Brain microvascular endothelial cell (primary cell): ENCODE measurements at places on chromosomes 3 and 15.

- DNase-seq: no peak
Measured at GRCh38 chr15:83653639-83654378, at the start of gene ADAMTSL3. Gene ADAMTSL3 (plus strand): TSS chr15:83654123. CDS start chr15:83655762, 1,639 bp downstream.

GRCh38 chr3:17546500-17547255, 195.8 kb downstream of the TBC1D5 start:
- DNase-seq: no peak

DNA sequence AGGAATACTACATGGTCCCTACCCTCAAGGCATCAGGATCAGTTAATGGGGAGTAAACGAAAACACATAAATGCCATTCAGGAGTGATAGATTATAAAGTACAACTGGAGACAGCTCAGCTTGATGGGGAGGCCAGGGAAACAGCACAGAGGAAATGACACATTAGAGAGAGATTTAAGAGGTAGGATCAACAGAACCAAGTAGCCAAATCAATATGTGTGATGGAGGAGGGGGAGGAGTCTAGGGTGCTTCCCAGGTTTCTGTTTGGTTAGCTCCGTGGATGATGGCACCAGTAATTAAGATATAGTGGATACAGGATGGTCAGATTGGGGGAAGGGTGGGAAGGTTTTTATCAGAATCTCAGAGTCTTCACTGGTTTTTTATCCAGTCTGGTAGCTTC, 229.5 kb upstream of the ROPN1 start:
- DNase-seq: peak; percentile 4

GRCh38 chr3:133474817-133475216, 75.0 kb downstream of the BFSP2 start:
- no peak for DNase-seq

DNA sequence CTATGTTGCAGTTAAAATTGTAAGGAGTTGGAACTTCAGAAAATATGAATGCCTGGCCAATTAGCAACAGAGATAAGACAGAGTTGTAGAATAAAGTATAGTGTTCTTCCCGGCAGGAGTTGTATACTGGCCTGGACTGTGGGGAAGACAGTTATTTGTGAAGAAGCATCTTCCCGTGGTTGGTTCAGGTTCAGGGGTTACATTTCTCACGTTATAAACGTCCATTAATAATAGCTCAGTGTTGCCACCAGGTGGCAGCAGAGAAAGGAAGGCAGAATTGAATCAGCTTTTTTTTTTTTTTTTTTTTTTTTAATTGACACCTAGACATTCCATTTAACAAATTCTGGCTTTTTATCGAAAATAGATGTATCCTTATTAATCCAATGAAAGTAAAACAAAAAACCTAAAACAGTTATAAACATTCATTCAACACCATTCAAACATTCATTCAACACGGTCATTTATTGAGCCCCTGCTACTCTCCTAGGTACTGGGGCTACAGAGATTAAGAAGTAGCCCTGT, 66.4 kb upstream of the NR2E3 start:
- peak; percentile 43 for DNase-seq

DNA sequence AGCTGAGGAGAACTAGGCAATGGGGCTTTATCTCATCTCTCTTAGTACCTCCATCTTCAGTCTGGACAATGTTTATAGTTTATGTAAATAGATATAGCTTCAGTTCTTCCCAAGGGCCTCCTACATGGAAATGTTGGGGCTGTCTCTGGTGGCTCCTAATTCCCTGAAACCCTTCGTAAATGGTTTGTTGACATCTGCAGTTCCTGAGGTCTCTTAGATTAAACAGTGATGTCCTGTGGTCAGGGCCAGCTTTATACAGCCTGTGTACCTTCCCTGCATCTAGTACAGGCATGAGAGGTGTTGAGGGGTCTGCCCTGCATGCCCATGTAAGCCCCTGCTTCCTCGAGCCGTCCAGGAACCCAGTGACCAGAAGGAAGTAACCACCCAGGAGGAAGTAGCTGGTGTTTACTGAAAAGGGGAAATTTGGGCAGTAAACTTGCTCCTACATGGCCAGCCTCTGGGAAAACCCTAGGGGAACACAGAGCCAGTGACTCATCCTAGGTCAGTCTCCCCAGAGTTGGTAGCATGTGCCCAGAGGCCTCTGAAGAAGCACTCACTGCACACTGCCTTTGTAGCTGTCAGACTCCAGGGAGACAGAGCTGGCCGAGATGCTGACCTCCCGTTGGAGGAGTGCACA, 4.7 kb upstream of the TBC1D2B start:
- no peak for DNase-seq

DNA sequence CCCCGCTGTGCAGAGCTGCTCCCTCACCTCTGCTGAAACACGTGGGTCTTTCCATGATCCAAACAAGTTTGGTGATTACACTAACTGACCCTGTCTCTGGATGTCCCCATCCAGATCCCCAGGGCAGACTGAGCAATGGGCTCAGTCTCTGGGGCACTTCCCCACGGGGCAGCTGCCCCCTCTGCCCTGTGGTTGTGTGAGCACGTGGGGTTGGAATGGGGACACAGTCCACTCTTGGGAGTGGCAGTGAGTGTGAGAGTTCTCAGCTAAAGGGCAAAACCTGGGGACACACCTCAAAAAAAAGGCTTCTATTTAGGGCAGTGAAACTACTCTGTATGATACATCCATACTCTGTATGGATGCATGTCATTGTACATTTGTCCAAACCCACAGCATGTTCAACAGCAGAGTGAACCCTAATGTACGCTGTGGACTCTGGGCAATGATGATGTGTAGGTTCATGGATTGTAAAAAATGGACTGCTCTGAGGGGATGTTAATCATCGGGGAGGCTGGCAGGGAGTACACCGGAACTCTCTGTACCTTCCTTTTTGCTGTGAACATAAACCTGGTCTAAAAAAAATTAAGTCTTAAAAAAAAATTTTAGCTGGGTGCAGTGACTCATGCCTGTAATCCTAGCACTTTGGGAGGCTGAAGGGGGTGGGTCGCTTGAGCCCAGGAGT, 49.9 kb upstream of the BLM start:
- DNase-seq: no peak

DNA sequence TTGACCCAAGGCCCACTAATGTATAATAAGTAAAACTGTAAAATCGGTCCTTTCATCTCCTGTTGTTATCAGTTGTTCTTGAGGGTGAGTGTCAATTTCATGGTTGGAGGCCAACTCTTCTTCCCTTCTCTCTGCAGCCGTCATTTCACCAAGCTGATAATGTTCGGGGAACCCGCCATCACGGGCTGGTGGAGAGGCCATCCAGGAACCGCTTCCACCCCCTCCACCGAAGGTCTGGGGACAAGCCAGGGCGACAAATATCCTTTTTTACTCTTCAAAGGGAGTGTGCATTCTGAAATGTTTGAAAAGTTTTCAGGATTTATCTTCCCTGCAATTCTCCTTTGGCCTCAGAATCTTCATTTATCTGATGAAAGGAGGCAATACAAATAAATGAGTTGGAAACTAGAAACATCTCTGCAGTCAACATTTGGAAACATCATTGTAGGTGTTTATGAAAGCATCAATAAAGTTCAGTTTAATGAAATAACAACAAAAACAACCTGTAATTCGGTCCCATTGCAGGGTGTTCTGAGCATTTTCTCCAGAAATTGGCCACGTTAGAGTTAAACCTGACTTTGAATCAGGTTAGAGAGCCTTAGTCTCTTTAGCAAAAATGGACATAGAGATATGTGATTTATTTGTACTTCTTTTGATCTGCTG, 63.9 kb downstream of the CRTC3 start:
- DNase-seq: no peak

- no peak for DNase-seq
Measured at GRCh38 chr3:177300842-177301241, 103.6 kb upstream of the TBL1XR1 start.

DNA sequence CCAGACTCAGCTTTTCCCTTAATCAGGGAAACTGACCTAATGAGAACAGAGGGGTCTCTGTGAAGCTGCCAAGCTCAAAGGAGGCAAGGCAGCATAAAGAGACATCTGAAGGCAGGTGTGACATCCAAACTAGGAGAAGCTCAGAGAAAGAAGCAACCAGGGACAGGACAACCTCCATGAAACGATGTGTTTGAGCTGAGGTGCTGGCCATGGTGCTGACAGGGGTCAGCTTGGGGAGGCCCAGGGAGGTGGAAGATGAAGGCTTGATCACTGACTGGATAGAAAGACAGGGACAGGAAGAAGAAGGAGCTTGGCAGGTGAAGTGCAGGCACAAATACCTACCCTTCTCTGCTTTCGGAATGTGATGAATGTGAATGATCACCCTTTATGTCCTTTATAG, 179.5 kb upstream of the NSMCE3 start:
- peak; percentile 9 for DNase-seq

GRCh38 chr3:123202451-123202850, 708 bp downstream of the SEC22A start:
- DNase-seq: peak; percentile 10

DNA sequence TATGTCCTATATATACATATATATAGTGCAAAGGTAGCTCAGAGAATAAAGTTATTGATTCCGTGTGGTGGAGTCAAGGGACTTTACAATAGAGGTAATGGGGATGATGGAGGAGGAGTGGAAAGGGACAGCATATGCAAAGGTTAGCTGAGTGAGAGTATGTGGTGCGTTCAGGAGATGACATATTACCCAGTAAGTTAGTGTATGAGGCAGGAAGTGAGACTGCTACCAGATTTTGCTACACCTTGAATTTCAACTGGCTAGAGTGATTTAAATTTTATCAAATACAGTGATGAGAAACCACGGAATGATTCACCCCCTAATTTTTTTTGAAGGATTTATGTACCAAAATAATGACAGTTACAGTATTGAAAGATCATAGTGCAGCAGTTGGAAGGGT, 2.8 kb downstream of the ACTL6A start:
- DNase-seq: no peak

- no peak for DNase-seq
Measured at GRCh38 chr3:28244491-28244890, 3.1 kb downstream of the CMC1 start.

DNA sequence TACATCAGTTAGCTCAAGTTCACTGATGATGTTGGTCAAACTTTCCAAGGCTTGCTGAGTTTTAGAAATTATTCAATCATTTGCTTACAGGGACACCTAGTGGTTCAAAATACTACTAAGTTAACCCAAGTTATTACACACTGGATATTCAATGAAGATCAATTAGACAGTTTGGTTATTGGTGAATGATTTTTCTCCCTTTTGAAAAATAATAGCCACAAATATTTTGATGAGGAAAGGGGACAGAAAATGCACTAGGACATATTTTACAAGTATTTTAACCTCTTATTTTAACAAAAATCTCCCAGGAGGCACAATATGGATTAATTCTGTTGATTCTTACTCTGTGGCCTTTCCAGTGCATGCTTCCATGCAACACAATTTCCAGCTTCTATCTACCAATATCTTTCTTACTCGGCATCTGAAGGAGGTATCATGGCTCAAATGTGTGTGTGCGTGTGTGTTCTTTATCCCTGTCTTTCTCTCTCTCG, 20.1 kb upstream of the GOLGA6L2 start:
- DNase-seq: no peak

GRCh38 chr3:11534011-11534792, 109.5 kb downstream of the VGLL4 start:
- DNase-seq: no peak

GRCh38 chr3:168645180-168645579, 549.5 kb upstream of the GOLIM4 start:
- no peak for DNase-seq

GRCh38 chr3:49428752-49429080, 408 bp downstream of the NICN1 start:
- DNase-seq: no peak

DNA sequence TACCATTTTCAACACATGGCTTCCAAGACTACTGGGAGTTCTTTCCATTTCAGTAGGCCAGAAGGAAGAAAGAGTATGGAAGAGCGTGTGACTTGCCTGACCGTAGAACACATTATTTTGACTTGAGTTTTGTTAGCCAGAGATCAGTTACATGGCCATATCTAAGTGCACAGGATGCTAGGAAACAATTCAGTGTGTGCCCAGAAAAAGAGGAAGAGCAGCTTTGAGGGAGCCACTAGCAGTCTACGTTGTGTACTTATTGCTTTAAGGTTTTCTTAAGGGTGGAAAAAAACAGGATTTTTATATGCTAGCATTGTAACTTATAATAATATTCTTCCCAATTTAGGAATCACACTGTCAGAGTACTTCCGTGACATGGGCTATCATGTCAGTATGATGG, 44.1 kb upstream of the GRAMD1C start:
- DNase-seq: no peak

- no peak for DNase-seq
Measured at GRCh38 chr15:92638709-92639365, 16.7 kb downstream of the FAM174B start.

GRCh38 chr3:52813810-52814209, 16.7 kb downstream of the ITIH4 start:
- no peak for DNase-seq

- DNase-seq: peak; percentile 57
Measured at GRCh38 chr15:38254051-38254883, 1.6 kb downstream of the SPRED1 start.

DNA sequence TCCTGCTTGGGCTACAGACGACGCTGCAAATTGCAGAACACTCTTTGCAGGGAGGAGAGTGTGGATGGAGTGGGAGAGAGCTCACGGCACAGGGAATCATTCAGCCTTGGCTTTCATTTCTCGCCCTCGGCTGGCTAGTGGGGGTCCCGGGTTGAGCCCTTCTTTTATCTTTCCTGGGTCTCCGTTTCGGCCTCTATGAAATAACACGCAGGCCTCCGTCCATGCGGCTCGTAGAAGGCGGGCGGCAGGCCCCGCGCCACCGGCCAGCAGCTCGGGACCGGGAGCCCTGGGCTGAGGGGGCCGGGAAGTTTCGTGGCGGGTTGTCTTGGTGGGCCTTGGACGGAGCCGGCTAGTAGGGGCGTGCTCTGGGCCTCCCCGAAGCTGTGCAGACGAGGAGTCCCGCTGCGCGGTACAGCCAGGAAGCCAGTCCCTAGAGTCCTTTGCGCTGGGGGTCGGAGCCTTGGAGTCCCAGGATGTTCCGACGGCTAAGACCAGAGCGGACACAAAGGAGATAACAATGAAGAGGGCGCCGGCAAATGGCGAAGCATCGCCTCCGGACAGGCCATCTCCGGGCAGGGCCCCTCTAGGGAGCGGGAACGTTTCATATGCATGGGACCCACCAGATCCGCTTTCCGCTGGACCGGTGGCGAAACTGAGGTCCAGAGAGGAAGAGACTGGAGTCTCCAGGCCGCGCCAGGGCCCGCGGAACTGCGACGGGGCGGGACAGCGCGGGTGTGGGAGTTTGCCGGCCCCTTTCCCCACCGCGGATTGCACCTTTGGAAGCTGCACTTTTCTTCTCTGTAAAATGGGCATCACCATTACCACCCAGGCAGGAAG, 4.3 kb downstream of the RNU6-1 start:
- no peak for DNase-seq

GRCh38 chr3:101531473-101532086, 18.6 kb upstream of the SENP7 start:
- no peak for DNase-seq

- DNase-seq: no peak
Measured at GRCh38 chr15:82597815-82598214, 49.3 kb downstream of the CPEB1 start.

GRCh38 chr3:36993326-36994283, at the start of gene MLH1:
Gene MLH1 (plus strand): TSS chr3:36993518. CDS start chr3:36993548, 30 bp downstream.
- DNase-seq: peak; percentile 100

DNA sequence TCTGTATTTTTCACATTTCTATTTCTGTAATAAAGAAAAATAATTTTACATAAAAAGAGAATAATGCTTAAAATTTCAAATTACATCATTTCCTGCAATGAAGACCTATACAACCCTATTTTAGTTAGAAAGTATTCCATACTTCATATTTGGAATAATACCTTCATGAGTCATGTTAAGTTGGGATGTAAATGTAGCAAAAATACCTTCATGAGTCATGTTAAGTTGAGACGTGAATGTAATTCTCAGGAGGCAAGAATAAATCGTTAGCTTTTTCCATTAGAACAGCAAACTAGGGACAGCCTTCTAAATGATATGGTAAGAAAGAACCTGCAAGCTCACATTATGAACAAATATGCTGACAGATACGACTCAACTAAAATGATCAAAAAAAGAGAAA, 91.9 kb downstream of the NAALADL2 start:
- DNase-seq: peak; percentile 19
